Small intestine (tissue), 16 donors: ENCODE measurements at places on chromosomes 7 and 10.

GRCh38 chr10:122302315-122302714 lies 31.2 kb downstream of the BTBD16 start:
- no peak for DNase-seq

DNA sequence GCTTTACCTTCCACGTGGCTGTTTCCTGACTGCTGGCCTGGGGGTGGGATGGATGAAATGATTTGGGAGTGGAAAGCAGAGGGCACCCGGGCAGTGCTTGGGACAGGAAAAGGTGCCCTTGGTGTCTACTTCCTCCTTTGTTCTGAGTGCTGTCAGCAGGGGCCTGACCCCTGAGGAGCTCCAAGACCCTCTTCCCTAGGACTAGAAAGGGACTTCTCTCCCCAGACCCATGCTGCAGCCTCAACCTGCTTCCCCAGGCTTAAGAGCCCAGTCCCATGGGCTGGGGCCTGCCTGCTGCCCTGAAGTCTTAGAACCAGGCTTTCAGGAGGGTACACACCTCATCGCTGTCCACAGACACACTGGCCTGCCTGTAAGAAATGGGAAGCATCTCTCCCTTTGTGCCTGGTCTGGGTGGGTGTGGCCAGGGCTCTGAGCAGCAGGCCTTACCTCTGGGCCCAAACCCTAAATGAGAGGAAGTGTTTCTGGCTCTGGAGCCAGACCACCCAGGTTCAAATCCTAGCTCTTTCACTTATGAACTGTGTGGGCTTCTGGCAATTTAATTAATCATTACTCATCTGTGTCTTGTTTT lies 12.9 kb downstream of the CDH23 start:
- DNase-seq = no peak

DNA sequence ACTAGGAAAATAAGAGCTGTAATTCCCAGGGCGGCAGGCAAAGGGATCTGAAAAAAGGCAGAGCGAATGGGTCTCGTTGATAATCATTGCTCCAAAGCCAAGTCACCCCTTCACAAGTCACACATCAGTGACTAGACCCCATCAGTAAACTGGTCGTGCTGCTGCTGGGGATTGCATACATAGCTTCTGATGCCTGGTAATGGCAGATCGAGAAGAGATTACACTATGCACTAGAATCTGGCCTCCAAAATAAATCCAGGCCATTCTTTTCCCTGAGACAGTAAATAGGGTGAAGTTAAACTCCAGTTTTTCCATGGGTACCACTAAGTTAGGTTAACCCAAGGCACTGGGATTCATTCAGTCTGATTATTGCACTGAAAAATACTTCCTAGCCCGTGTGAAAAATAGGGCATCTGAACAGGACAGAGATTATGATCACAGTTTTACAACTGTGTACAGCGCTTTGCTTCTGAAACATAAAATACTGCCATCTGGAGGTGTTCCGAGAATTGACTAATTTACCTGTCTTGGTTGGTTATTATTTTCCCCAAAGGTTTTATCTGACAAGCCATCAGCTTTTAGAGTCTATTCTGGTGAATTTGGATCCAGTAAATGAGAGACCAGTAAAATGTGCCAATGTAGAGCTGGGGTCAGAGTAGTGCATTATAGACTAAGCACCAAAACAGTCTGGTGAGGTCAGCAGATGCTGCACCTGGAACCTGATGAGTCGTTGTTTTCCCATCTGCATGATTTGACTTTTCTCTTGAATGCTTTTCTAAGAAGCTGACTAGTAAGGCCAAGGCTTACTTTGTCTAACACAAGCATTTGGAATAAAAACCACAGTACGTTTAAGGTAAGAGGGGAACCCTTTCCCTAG lies 82.9 kb upstream of the AFAP1L2 start:
- DNase-seq = no peak

DNA sequence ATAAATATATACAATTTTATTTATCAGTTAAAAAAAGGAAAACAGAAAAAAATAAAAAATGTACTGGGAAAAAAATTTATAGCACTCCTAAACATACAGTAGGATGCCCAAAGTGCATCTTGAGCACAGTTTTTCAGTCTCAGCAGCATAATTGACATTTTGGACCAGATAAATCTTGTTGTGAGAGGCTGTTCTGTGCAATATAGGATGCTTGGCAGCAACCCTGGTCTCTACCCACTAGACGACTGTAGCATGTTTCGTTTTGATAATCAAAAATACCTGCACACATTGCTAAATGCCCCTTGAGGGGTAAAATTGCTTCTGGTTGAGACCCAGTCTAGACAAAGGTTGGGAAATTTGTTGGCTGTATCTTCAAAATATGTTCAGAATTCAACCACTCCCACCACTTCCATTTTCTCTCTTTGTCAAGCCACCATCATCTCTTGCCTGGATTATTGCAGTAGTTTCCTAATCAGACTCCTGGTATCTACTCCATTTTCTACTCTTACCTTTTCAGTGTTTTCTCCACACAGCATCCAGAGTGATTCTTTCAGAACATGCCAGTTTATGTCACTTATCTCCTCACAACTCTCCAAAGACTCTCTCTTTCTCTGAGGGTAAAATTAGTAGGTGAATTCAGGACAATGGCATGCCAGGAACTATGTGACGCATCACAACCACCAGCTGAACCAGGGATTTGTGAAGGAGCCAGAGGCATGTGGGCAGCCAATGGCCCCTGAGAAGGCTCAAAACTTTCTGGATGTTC lies 91.4 kb downstream of the GPR85 start:
- DNase-seq = no peak

- DNase-seq = no peak
Measured at GRCh38 chr10:4130685-4131084, 345.7 kb upstream of the KLF6 start.

DNA sequence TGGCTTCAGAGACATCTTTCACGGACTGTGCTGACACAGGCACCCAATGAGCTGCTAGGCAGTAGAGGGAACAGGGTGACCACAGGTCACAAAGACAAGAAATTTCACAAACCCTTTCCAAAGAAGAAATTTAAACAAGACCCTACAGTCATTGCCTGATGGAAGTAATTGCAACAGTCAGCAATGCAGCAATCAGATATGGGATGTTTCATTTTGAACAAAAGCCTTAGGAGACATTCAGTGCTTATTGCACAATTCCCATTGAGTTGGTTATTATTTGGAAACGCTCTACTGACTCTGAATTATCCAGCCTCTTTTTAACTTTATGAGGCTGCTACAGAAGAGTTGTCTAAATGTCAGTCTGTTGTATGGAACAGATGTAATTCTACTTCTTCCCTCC lies 85.5 kb downstream of the ETV1 start:
- no peak for DNase-seq

- no peak for DNase-seq
Measured at GRCh38 chr10:44046605-44047004, 338.3 kb downstream of the CXCL12 start.
